Epithelial cell of esophagus (primary cell): ENCODE measurements at places on chromosomes 7 and 10.

DNA sequence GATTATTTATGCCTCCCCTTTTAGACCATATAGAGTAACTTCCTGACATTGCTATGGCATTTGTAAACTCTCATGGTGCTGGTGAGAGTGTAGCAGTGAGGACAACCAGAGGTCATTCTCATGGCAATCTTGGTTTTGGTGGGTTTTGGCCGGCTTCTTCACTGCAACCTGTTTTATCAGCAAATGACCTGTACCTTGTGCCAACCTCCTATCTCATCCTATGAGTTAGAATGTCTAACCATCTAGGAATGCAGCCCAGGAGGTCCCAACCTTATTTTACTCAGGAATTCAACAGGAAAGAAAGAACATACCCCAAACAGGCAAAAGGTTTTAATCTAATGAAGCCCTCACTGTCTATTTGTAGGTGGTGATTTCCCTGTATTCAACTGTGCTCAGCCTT is 205.4 kb upstream of the YAE1 start:
- no peak for DNase-seq

GRCh38 chr7:153006911-153007310 is 247.4 kb downstream of the ACTR3B start:
- DNase-seq = no peak

- DNase-seq = no peak
These were observed 28.0 kb downstream of the TMEM120A start for GRCh38 chr7:75966190-75966961.

GRCh38 chr10:71260622-71261325 is 48.4 kb downstream of the UNC5B start:
- peak; percentile 63 for DNase-seq

DNA sequence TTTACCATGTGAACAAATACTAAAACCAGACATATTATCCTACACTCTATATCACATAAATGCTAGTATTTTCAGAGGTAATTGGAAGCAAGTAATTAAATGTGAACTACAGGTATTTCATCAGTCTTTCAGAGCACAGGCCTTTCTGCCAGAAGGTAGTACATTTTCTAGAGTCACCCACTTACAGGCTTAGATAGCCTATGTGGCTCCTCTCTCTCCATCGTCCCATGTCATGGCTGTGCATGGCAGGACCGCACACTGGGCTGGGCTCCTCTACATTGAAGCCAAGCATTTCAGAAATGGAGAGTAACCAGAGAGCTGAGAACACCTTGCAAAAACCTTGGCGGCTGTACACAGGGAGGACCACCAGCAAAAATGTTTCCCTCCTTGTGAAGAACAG is 49.7 kb downstream of the GFRA1 start:
- no peak for DNase-seq

DNA sequence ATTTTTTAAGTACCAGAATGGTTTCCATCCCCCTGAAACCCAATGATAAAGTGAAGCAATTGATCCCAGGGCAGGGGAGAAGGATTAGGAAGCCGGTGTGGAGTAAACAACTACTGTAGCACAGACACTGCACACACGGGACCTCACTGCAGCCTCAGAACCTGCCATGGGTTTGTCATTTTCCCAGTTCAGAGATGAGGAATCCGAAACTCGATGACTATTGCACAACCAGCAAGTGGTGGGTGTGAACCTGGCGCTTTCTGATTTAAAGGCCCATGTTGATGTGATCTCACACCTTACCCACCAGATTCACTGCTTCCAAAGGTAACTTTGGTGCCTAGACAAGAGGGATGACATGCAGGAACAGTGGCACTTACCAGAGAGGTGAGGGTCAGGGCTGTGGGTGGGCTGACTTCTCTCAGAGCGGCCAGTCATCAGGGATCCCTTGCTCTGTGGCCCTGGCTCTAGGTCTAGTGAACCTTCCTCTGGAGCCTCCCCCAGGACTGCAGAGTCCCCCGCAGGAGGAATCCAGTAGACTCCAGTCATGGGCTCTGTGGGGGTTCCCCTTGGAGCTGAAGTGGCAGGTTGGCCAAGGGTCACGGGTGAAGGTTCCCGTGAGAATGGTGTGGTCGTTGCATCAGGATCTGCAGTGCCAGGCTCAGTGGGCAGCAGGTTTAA is 62.8 kb downstream of the PKD1L1 start:
- peak; percentile 10 for DNase-seq

GRCh38 chr10:104591441-104591840 is 49.6 kb upstream of the SORCS3 start:
- DNase-seq = no peak

DNA sequence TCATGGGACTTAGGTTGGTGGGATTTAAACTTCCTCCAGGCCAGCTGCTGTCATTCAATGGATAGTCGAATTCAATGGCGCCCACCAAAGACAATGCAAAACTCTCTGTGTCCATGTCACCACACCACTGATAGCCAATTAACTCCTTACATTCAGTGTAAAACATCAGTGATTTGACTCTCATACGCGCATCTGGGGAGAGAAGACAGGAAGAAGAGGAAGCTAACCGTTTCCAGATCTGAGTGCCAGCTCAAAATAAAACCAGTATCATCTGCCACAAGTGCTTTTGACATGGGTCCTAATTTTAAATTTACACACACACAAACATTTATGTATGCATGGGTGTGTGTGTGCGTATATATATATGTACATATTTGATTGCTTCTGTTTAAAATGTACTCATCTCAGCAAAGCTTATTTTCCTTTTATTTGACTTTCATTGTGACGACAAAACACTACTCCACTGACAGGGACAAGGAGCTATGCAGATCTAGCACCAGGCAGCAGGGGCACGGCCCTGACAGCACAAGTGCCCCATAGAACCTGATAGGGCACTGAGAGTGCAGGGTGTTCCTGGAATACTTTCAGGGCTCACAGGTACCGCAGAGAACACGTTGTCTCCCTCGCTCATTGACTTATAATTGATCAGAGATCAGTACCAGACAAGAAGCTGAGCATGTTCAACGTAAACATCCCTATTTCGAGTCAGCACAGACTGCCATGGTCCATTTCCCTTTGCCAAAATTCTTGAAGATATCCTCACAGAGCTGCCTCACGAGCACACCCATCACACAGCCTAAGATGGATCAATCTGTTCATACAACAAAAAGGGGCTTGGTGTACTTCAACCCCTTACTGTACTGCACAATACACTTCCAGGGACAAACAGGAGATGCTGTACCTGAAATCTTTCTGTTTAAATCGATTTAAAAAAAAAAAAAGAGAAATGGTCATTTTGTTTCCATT is 176.1 kb downstream of the COBL start:
- DNase-seq = no peak

DNA sequence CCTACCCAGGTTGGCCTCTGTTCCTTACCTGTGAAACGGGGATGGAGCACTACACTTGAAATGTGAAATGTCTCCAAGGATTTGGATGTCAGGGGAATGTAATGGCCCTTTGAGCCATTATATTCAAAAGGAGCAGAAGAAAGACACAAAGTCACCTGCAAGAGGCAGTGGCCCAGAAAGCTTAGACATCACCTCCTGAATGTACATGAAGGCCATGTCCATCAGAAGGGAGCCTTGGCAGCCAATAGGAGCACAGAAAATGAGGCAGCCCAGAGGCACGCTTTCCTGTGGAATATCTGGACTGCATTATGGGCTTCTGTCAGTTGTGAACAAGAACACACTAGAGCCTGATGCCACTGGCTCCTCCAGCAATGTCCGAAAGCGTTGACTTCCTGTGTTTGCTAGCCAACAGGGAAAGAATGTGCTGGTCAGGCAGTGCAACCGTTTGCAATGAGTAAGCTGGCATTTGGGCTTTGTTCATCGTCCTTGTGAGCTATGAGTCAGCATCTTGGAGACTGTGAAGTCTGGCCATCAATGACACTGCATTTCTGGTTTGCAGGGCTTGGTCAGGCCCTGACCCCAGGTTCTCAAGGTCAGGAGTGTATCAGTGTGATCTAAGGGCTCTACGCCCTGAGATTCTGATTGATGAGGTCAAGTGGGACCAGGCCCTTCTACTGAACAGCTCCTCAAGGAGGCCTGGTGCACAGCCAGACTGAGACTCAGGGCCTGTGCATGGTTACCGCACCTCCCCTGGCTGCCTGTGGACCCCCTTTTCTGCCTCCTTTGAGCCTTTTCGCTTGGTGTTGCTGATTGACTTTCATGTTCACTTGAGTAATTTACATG is 222.4 kb downstream of the RPS24 start:
- DNase-seq = peak; percentile 90

GRCh38 chr7:41693150-41693997 is 9.5 kb downstream of the INHBA start:
- DNase-seq = peak; percentile 77

GRCh38 chr7:29684787-29685650 is 121.3 kb upstream of the WIPF3 start:
- DNase-seq = peak; percentile 62

DNA sequence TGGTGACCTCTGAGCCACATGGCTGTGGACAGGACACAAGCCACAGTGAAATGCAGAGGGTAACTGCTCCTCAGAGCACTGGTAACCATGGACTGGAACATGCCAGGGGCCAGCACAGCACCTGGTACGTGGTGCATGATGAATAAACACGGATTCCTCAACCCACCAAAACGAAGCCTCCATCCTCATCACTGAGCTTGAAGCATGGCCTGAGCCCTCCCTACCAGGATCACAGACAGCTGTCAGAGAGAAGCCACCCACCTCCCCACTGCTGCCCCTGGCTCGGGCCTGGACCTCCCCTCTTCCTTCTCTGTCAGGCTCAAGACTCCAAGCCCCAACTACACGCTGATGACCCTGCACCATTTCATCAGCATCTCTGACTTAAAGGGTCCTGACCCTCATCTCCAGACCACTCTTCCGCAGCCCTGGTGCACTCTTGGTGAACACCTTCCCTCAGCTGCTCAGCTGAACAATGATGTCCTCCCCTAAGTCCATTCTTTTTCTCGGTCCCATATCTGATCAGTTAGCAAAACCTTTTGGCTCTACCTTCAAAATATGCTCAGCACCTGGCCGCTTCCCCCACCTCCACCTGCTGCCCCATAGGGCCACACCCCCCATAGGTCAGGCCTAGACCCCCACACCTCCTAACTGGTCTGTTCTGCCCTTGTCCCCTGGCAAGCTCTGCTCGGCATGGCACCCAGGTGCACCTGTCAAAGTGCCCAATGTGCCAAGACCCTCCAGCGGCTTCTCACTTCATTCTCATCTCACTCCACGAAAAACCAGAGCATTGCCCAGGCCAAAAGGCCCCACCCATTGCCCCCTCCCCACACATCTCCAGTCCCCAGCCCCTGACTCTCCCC is 141.1 kb downstream of the MAPK8 start:
- DNase-seq = no peak

- DNase-seq = peak; percentile 59
These were observed 582.4 kb upstream of the FZD8 start for GRCh38 chr10:36224431-36224985.

GRCh38 chr7:167976-168791 is 24.2 kb upstream of the FAM20C start:
- no peak for DNase-seq
